Left ventricle myocardium inferior (tissue), 1 donor: ENCODE measurements at places on chromosomes 3 and 15. TPM values are rescaled to one million over a fixed set of nuclear protein-coding genes. Genes with fewer than 3 reads are reported as not detected.

- no peak for DNase-seq
Observed at GRCh38 chr3:9689757-9690156, 13.9 kb upstream of the CPNE9 start.

DNA sequence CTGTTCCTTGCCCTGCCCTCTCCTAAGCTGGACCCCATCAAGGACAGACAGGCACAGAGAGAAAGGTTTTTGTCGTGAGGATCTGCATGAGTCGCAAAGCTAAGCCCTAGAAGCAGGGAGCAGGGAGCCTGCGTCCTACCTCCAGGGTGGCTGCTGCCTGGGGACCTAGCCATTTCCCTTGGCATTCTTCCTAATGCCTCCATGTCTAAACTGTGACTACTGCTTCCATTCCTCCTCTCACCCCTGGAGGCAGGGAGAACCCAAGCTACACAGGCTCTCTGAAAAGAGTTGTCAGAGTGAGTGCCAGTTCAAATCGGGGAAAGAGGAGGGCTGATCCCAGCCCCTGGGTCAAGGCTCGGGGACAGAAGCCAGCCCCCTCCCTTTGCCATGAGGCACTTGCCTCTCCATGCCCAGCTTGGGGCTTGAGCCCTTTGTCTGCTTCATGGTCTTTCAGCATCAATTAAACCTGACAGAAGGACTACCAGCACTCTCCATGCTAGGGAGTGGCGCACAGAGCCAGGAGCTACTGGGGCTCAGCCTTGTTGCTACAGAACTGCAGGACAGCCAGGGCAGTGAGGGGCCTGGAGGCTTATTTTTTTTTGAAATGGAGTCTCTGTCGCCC lies 2.4 kb downstream of the GCHFR start:
- no peak for DNase-seq

- peak; percentile 19 for DNase-seq
Observed at GRCh38 chr3:111667621-111668239, 72.6 kb upstream of the ZBED2 start.

GRCh38 chr3:76941376-76941775 lies 98.5 kb upstream of the ROBO2 start:
- DNase-seq, result no peak

GRCh38 chr3:133828576-133829309 lies 23.1 kb downstream of the SRPRB start:
- peak; percentile 53 for DNase-seq

GRCh38 chr3:39407773-39408492 lies 1.4 kb downstream of the RPSA start:
- DNase-seq, result no peak

C2CD4B gene
- 1.9 TPM for total RNA-seq
